Caco-2 (cell line): ENCODE measurements at places on chromosomes 16 and 17. TPM values are rescaled to one million over a fixed set of nuclear protein-coding genes. Genes with fewer than 3 reads are reported as not detected.

GRCh38 chr16:3070608-3071111, 5.2 kb downstream of the IL32 start:
- no peak overlapping the region for H3K4me3 ChIP-seq
- DNase-seq: no peak
- no peaks in the 10 kb centered on the region for H3K36me3 ChIP-seq
- H3K27ac ChIP-seq: no peak overlapping the region
- H3K4me1 ChIP-seq: peaks cover 7% of the 10 kb centered on the region
- no peaks in the 10 kb centered on the region for H3K27me3 ChIP-seq

- no peak overlapping the region for H3K27ac ChIP-seq
- no peaks in the 10 kb centered on the region for H3K27me3 ChIP-seq
- no peaks in the 10 kb centered on the region for H3K4me1 ChIP-seq
- H3K36me3 ChIP-seq: no peaks in the 10 kb centered on the region
- no peak for DNase-seq
Observed at GRCh38 chr17:63275971-63276745, 169.9 kb downstream of the CYB561 start.

GRCh38 chr17:42251115-42251514, 25.1 kb downstream of the STAT5B start:
- H3K36me3 ChIP-seq: no peaks in the 10 kb centered on the region
- no peak overlapping the region for H3K27ac ChIP-seq
- H3K4me3 ChIP-seq: no peak overlapping the region
- DNase-seq: no peak

DNA sequence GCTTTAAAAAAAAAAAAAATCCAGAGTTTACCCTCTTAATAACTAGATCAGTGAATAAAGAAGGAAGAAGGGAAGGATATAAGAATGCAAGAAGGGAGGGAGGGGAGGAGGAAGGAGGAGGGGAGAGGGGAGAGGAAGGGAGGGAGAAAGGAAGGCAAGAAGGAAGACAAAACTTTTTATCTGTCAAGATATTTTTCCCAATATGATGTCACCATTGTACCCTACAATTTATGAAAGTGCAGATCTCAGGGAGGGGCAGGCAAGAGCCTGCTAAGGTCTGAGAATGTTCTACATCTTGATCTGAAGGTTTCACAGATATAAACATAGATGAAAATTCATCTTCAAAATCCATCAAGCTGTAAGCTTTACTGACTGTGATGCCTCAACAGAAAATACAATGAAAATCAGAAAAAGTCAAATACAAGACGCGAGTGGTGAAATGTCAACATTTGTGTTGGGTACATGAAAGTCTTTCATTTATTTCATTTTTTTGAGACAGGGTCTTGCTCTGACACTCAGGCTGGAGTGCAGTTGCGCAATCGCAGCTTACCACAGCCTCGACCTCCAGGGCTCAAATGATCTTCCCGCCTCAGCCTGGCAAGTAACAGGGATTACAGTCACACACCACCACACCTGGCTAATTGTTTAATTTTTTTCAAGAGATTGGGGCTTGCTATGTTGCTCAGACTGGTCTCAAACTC, 57.1 kb upstream of the EMP2 start:
- H3K27me3 ChIP-seq: no peaks in the 10 kb centered on the region
- H3K4me1 ChIP-seq: peaks cover 15% of the 10 kb centered on the region
- H3K27ac ChIP-seq: no peak overlapping the region
- H3K4me3 ChIP-seq: no peak overlapping the region
- no peak for DNase-seq
- H3K36me3 ChIP-seq: no peaks in the 10 kb centered on the region

- no peak overlapping the region for H3K27ac ChIP-seq
- peak; percentile 2 for DNase-seq
- H3K4me3 ChIP-seq: no peak overlapping the region
- peaks cover 12% of the 10 kb centered on the region for H3K36me3 ChIP-seq
- no peaks in the 10 kb centered on the region for H3K4me1 ChIP-seq
Observed at GRCh38 chr17:58504826-58505351, 9.5 kb downstream of the MTMR4 start.

Gene ITGAX
- not detected in 2 replicates for total RNA-seq

DNA sequence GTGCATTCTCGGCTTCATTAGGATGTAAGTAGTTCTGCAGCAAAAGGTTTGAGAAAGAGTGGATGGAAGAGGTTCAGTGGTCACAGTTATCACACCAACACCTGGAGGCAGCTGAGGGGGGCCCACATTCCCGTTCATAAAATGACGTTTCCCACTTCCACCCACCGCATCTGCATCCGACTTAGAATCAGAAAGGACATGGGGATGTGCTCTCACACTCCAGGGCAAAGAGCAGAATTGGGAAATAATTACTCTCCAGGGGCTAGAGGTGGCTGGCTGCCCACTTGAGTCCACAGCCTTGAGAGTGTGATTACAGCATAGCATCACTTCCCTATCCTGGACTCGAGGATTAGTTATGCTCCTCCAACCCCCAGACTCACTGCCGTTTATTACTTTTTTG, 122.0 kb downstream of the CPPED1 start:
- H3K27me3 ChIP-seq: no peaks in the 10 kb centered on the region; the same call in 1 of the 2 replicates
- H3K4me3 ChIP-seq: no peak overlapping the region
- H3K27ac ChIP-seq: no peak overlapping the region
- peaks cover 18% of the 10 kb centered on the region; the same call in 1 of the 2 replicates for H3K4me1 ChIP-seq
- no peak for DNase-seq

GRCh38 chr17:56810343-56810742, 23.4 kb downstream of the C17orf67 start:
- no peaks in the 10 kb centered on the region for H3K4me1 ChIP-seq
- no peak for DNase-seq
- H3K36me3 ChIP-seq: no peaks in the 10 kb centered on the region
